ENCODE measurements at places on chromosomes 1 and 21.
A peak's percentile ranks its signal among the peaks of the same experiment; 100 is the strongest.

GRCh38 chr1:57088653-57089052, 122.8 kb upstream of the C8B start:
- DNase-seq = no peak

GRCh38 chr1:156754219-156754618, 2.7 kb upstream of the HDGF start:
- DNase-seq = no peak

DNA sequence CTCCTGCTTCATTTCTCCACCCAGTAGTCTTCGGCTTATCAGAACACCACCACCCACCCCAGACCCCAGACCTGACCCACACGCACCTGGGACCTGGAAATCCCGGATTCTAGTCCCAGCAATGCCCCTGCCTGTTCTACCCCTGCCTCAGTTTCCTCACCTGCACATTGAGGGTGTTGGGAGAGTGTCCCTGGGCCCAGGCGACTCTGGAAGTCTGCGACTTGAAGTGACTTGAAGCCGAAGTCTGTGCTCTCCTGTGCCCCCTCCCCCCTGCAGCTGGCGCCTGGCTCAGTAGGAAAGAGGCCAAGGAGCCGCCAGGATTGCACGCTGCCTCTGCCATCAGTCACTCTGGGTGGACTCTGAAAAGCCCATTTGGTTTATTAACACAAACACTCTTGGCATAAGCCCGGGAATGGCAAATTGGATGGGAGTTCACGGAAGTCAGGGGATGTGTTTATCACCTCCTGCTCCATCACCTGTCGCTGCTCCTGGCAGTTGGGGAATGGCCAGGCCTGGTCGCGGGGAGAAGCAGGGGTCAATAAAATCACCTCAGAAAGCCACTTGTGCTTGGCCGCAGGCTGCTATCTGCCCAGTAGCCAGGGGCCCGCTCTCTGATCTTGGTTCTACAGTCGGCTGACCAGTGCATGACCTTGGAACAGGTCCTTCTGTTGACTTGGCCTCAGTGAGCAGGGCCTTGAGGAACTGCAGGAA, 132.7 kb downstream of the ACTL8 start:
- DNase-seq = no peak

DNA sequence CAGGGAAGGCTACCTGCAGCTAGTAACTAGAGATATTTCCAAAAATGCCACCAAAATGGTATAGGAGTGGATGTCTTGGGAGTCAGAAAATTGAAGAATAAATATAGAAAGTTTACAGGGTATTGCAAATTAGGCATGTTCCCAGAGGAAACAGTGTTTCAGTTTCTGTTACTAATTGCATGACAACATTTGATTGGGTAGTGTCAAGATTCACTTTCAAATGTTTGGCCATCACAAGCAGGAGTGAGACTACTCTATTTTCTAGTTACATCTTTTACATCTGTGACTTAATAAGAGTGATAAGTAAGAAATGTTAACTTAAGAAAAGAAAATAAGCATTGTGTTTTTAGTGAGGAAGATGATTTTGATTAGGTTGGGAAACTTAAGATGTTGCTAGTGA, 30.2 kb downstream of the AMY1C start:
- no peak for DNase-seq

GRCh38 chr1:38929476-38929875, 12.2 kb downstream of the RHBDL2 start:
- DNase-seq = no peak

- DNase-seq = no peak
Measured at GRCh38 chr1:8194481-8195227, 123.3 kb upstream of the SLC45A1 start.

DNA sequence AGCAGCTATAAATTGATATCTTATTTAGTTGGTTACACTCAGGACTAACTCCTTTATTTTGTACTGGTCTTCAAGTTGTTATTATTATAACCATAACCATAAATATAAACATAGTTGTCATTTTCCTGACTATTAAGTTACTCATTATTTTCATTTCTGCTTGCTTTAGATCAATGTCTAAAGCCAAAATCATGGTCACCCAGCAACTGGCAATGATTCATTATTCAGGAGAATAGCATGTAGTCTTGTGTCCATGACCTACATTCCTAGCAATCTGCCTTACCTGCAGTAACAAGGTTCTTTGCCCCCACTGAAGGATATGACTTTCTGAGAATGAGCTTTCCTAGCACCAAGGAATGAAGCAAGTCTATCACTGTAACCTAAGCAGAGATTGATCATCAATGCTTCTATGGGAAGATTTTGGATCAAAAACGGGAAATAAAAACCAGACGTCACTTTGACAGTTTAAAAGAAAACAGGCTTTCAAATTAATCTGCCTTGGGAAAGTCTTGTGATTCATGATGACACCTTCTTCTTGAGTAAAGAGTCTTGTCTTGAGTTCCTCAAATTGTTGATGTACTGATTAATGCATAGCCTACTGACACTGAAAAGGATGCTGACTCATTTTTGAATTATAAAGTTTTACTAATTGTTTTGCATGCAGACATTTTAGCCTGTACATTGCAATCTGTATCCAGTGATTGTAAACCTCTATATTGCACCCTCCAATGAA, 203.3 kb upstream of the IVNS1ABP start:
- DNase-seq = no peak

DNA sequence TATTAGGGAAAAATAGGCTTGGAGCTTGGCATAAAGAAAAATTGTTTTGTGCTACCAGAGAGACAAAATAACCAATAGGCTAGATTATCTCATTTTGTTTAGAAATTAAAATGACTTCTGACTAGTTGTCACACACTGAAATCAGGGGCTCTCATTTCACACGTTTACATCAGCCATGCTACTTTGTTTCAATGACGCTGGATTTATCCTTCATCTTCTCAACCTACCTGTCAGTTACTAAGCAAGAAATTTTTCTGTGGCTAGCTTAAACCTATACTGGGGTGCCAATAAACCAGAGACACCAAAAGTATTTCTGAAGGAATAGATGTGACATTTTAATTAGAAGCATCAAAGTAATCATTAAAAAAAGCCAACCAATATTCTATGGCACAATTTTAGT, 518.1 kb upstream of the NR5A2 start:
- no peak for DNase-seq

GRCh38 chr1:90509225-90510048, 207.7 kb downstream of the BARHL2 start:
- peak; percentile 10 for DNase-seq

GRCh38 chr1:65311760-65312159, 2.4 kb downstream of the DNAJC6 start:
- no peak for DNase-seq

DNA sequence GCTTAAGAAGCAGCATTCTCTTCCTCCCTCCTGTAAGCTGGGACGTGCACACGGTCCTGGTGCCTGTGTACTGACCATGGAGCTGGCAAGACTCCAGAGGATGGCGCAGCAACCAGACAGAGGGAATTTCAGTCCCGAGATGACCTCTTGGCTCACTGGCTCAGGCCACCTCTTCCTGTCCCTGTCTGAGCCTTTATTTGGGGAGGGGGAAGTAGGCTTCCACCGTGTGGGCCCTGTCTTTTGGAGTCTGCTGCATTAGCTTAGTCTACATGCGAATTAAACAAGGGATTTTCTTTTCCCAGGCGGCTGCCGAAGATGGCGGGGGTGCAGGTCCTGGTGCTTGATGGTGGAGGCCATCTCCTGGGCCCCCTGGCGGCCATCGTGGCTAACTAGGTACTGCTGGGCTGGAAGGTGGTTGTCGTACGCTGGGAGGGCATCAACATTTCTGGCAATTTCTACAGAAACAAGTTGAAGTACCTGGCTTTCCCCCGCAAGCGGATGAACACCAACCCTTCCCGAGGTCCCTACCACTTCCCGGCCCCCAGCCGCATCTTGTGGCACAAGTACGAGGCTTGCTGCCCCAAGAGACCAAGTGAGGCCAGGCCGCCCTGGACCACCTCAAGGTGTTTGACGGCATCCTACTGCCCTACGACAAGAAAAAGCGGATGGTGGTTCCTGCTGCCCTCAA, 10.2 kb downstream of the IL24 start:
- no peak for DNase-seq

GRCh38 chr1:224338150-224338838, 8.3 kb upstream of the NVL start:
- no peak for DNase-seq

DNA sequence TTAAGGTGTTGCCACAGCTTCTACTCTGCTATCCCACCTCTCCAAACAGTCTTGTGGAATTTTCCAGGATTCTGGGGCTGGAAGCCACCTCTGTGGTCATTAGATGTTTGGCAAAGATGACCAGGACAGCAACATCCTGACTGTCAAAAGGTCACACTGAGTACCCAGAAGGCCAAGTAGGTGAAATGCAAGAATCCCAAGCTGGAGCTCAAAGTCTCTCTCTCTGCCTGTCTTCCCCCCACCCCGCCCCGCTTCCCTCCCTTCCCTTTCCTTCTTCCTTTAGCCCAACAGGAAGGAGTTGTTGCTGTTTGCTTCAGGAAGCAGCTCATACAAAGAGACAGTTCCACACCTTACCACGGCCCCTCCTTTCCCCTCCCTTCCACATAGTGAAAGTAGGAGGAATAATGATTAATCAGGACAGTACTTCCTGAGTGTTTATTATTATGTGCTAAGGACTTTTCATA, 75.6 kb upstream of the SLC2A1 start:
- DNase-seq = no peak

GRCh38 chr1:77416692-77417450, 135.1 kb downstream of the AK5 start:
- no peak for DNase-seq

- DNase-seq = no peak
Measured at GRCh38 chr1:204285436-204286305, 71.9 kb upstream of the GOLT1A start.

DNA sequence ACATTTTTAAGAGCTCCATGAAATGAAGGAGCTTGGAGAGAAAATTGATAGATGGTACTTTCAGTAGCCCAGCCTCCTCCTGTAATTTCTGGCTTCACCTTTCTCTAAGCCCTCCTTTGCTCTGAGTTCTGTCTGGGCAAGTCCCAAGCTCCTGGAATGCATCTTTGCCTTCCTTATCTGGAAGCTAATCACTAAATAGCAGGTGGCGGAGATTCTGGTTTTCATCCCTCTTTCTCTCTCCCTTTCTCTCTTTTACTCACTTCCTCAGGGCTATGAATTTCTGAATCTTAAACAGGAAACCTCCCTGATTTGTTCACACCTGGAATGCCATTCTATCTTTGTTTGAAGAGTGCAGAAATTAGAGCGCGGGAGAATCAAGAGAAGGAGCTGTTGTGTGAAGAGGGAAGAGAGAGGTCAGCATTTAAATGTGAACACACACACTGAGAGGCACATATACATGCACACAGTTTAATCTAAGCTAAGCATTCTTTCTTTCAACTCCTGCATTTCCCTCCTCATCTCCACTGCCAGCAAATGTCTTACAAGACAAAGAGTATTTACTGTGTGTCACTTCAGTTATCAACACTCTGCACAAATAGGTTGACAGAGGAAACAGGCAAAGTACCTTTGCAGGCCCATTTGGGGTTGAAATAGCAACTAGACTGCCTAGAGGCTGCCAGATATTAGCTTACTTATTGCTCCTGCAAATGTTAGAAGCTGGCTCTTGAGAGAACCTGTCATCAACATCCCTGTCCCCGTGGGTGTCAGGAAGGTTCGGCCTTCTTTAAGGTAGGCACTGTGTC, 199.4 kb upstream of the CAMK1G start:
- DNase-seq = no peak

- no peak for DNase-seq
Measured at GRCh38 chr1:16393570-16394521, 26.8 kb downstream of the SZRD1 start.

DNA sequence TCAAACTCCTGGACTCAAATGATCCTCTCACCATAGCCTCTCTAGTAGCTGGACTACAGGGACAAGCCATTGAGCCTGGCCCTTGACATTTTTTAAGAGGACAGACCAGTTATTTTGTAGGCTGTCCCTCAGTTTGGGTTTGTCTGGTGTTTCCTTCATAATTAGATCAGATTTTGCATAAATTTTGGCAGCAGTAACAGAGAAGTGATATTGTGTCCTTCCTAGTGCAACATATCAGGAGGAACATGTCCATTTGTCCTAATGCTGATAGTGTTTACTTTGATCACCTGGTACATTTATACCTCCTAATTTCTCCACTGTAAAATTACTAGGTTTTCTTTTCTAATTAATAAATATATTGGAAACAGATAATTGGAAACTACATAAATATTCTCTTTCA, 5.9 kb upstream of the NID1 start:
- no peak for DNase-seq

GRCh38 chr1:48773133-48773532, 3.6 kb downstream of the BEND5 start:
- no peak for DNase-seq

- no peak for DNase-seq
Measured at GRCh38 chr1:2845869-2846268, 44.4 kb upstream of the TTC34 start.

GRCh38 chr1:159993911-159994310, 37.9 kb downstream of the PIGM start:
- DNase-seq = no peak

DNA sequence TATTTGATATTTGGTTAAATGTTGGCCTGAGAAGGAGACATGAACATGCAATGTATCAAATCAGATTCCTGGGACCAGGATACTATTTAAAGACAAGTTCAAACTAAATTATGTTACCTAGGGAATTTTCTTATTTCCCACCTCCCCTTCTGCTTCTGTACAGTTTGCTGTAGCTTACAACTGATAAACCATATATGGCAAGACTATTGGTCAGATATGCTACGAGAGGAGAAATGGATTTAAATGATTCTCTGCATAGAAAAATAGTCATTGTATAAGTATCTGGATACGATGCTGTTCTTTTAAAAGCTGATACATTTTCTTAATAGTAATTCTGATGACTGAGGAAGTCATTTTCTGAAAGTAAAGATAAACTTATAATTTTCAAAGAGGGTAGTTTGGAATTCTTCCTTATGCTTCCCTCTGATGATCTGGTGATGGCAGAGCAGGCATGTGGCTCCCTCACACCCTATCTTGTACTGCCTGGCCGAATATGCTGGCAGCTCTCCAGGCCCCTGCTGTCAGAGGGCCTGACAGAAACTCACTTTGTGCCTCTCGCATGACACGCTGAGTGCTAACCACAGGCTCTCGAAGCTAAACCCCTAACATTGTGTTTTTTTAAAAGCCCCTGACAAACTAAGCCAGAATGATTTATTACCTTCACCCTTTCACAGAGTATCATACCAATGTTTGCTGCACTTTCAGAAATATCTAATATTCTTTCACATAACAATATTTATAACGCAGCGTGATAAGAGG, 19.4 kb downstream of the RRP15 start:
- no peak for DNase-seq

Data from GM06990 (cell line).